ENCODE measurements at places on chromosomes 11 and 22. TPM values are rescaled to one million over a fixed set of nuclear protein-coding genes. Genes with fewer than 3 reads are reported as not detected.

PGR gene
- 3.7 TPM for total RNA-seq

OR51E1 gene
- total RNA-seq = not detected

SYCE3 gene
- total RNA-seq = 2.0 TPM

GSTT2B gene
- 8.1 TPM for total RNA-seq

RAB36 gene
- total RNA-seq = 8.6 TPM

MMP8 gene
- 0.50 TPM for total RNA-seq

SHISAL1 gene
- 3.9 TPM for total RNA-seq

E2F8 gene
- 0.27 TPM for total RNA-seq

Data from mammary epithelial cell (primary cell).